ENCODE measurements at places on chromosomes 1 and 21.

DNA sequence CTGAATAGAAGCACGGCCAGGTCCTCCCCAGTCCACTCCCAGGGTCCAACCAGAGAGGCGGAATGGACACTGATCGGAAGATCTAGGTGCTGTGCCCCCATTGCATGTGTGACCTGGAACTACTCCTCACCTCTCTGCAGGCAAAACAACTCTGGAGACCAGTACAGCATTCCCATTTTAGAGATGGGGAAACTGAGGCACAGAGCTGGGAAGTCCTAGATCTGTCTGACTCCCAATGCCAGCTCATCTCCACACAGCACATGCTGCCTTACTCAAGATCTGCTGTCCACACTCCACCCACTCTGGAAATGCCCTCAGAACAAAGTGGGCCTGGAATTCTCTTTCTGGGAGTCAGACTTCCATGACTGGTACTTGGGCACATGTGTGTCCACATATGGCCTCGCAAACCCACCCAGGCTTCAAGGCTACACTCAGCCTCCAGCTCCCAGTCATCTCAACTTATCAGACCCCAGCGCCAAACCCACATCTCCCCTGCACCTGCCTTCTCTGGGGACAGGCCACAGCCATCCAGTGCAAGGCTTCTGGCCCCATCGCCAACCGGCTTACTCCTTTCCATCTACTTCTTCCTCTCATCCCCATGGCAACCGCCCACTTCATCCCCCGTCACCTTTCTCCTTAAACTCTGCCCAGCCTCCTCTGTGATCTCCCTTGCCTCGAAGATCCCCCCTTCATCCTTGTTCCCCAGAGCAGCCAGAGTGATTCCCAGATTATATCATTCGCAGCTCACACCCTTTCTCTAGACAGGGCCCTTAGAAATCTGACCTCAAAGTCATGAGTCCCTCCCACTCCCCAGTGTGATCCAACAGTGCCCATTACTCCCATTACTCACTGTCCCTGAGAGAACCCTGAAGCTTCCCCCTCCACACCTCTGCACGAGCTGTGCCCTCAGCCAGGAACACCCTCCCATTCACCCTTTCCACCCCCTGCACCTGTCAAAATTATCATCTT is 2.7 kb downstream of the COL8A2 start:
- no peak for DNase-seq

DNA sequence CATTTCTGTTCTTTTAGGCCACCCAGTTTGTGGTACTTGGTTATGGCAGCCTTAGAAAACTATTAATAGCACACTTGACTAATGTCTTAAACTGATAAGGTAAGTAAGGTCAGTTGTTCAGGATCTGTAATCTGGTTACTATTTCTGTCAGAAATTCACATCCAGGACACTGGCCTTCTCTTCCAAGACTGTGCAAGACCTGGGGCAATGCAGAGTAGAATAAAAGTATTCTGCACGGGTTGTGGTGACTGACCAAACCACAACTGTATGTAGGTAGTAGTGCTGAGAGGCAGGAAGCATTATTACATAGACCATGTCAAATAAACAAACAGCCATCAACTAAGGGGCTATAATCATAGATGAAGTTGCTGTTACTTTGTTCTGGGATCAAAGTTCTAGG is 46.7 kb downstream of the WARS2 start:
- DNase-seq: no peak

DNA sequence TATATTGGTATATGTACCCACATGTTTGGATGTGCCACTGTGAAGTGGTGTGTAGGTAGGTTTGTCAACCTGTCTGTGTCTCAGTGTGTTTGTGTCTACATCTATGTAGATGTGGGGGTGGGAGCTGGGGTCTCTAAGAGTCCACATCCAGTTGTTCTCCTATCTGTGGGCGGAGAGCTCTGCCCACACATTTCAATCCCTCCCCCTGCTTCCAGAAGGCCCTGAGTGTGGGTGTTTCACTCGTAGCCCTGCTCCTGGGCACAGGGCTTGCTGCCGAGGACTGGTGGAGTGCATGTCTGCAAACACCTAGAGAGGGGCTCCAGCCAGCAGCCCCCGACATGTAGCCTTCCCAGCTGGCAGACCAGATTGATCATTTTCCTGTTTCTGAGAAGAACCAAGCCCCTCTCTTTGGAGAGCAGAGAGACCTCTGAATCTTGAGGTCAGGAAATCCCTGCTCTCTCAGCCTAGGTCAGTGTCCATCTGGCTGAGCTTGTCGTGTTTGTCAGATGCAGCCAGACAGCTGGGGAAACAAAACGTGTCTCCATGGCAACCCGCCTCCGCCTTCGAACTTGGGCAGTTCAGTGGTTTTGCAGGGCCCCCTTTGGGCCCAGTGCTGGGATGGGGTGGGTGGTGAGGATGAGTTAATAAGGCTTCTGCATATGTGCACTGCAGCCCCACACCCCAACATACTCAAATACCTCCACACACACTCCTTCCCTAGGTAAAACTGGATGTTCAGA is 31.2 kb upstream of the SYNC start:
- no peak for DNase-seq

GRCh38 chr1:35454616-35455015 is 102.6 kb downstream of the KIAA0319L start:
- no peak for DNase-seq
